ENCODE measurements at places on chromosomes 12 and 14. TPM values are rescaled to one million over a fixed set of nuclear protein-coding genes. Genes with fewer than 3 reads are reported as not detected.

RNASE7 gene
- 1.2 TPM for total RNA-seq

DNA sequence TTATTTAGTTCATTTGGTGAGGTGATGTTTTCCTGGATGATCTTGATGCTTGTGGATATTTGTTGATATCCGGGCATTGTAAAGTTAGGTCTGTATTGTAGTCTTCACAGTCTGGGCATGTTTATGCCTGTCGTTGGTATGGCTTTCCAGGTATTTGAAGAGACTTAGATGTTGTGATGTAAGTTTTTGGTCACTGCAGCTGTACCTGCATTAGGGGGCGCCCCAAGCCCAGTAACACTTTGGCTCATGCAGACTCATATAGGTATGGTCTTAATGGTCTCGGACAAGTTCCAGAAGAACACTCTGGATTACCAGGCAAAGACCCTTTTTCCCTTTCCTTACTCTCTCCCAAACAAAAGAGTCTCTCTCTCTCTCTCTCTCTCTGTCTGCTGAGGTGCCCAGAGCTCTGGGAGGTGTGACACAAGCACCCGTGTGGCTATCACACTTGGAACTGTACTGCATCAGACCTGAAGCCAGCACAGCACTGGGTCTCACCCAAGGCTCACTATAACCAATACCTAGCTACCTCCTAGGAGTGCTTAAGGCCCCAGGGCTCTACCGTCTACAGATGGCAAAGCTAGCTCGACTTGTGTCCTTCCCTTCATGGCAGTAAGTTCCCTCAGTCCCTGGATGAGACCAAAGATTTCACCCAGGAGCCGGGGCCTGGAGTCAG is 425.8 kb upstream of the ATXN7L3B start:
- DNase-seq: peak; percentile 14

DNA sequence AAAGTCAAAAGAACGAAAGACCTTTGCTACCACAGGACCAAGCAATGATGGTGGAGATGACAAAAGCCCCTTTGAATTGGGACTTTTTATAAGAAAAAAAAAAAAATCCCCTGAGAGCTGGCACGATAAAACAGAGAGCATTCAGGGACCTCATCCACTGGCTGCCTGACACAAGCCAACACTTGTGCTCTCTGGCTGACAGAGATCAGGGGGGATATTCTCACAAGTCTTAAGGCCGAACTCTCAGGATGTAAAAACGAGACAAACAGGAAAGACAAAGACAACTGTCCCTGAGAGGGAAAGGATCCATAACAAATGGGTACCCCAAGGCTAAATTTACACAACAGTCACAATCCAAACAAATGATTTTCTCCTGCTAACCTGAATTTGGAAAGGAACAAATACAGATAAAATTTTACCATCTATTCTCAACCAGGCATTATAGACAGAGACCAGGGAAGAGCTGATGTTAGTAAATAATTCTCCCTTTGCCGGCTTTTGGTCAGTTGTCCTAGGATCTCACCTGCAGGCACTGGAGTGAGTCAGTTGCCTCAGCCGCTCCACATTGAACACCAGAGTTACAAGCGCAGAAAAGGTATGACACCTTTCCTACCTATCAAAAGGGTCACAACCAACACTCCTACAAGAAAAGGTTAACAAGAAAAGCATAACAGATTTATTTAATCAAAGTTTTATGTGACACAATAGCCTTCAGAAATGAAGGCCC is 37.9 kb upstream of the GARIN6 start:
- peak; percentile 5 for DNase-seq

TAS2R10 gene
- 2.8 TPM for total RNA-seq

DNA sequence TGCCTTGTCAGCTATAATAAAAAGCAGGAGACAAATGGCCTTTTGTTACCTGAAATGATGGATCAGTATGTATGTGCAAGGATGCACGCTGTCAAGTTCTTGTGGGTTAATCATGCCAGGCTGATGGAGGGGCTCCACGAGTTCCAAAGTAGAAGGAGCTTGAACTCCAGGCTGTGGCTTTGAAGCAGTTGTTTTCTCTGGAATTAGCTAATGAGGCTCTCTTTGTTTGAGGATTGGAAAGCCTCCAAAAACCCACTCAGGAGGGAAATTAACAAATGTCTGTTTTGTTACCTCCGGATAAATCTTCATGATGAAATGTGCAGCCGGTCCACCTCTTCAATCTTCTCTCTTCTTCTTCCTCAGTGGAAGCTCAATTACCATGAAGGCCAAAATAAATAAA is 605.5 kb downstream of the DIO2 start:
- DNase-seq: peak; percentile 47

GRCh38 chr12:18631339-18631738 is 106.5 kb downstream of the PLCZ1 start:
- DNase-seq: no peak

OLR1 gene
- total RNA-seq: 1.2 TPM

DNA sequence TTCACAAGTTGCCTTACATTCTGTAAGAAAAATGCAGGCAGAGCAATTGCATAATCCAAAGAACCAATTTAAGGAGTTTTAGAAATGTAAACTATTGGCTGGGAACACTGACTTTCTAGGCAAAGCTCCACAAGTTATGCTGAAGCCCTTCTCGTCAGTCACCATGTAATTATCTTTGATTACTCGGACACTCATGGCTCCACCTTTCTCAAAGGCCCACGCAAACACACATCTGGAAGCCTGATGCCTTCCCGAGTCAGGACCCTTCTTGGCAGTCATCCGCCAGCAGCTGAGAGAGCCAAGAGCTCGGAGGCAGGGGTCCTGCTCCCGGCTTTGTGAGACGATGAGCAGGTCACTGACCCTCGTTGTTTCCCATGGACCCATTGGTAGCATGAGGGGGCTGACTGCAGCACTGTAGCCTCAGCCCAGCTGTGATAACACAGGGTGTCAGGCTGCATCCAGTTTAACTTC is 202.2 kb downstream of the TMEM132D start:
- DNase-seq: peak; percentile 78

AHNAK2 gene
- total RNA-seq: 51.0 TPM

GRCh38 chr12:2605301-2605700 is 189.5 kb upstream of the FKBP4 start:
- no peak for DNase-seq

TAS2R14 gene
- total RNA-seq: 9.1 TPM

- DNase-seq: no peak
These were observed 21.0 kb upstream of the RNASE2 start for GRCh38 chr14:20934148-20934762.

GRCh38 chr12:92468358-92469020 is 234.3 kb upstream of the PLEKHG7 start:
- no peak for DNase-seq

GRCh38 chr14:75213172-75213571 is 36.8 kb upstream of the TMED10 start:
- no peak for DNase-seq

GLT1D1 gene
- 1.8 TPM for total RNA-seq

- DNase-seq: peak; percentile 48
These were observed 19.9 kb upstream of the MSI1 start for GRCh38 chr12:120388691-120389481.

DNA sequence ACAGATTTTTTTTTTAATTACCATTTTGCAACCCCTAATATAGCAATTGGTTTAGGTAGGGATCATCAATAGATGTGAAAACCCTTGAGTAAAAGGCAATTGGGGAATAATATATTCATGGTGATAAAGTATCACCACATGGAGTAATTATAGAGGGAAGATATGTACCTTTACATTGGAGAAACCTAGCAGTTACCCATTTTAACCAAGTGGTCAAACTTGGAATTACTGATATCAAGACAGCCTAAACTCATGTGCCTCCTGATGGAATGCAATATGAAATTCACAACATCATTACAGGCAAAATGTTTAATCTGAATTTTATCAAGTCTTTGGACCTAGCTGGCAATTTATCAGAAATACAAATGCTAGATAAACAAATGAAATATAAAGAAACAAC is 6.7 kb upstream of the SLC10A1 start:
- DNase-seq: no peak

GRCh38 chr14:22488522-22489243 is 100.3 kb downstream of the DAD1 start:
- DNase-seq: no peak

GRCh38 chr12:6528539-6529235 is 5.6 kb upstream of the GAPDH start:
- DNase-seq: no peak

DNA sequence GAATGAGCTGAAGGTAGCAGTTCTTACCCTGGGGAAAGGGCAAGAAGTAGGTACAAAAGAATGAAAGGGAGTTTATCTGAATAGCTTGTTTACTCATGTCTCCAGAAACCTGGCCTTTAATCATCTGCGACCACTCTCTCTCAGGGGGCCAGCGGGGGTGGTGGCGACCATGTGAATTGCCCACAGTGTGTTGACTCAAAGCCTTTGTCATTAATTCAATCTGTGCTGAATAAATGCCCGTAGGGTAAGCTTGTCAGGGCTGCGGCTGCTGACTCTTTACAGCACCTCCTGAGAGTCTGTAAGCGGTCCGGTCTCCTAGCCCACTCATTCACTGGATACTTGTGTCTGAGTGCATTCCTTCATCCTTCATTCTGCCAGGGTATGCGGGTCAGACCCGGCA is 874.4 kb downstream of the SLC6A15 start:
- DNase-seq: no peak

DNA sequence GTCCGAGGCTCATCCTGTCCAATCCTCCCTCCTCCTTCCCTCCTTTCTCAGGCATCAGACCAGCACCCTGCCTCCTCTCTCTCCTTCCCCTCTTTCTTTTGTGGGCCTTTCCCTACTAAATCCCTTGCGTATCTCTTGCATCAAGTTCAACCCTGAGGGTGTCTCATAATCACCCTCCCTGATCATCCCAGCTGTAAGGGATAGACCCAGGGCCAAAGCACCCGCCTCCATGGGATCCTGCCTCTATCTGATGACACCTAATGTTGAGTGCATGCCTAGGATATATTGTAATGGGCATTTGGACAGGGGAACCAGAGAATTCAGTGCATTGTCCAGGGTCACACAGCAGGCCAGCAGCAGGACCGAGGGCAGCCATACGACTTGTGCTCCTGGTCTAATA is 84.9 kb downstream of the PHETA1 start:
- DNase-seq: no peak

DNA sequence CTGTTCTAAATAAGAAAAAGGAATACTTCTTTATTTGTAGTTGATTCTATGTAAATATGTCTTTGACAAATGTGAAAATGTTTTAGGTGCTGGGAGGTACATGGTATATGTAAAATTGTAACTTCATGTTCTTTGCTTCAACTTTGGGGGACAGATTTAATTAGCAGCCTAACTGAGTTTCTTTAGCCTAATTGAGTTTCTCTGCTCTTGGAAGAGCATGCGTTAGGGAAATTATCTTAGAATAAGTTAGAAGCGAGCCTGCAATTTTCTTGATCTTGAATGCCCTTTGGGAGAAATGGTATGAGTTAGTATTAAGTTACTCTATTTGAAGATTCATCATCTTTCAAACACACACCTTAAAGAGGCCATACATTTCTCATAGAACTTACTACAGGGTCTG is 194.3 kb downstream of the AEBP2 start:
- no peak for DNase-seq

DNA sequence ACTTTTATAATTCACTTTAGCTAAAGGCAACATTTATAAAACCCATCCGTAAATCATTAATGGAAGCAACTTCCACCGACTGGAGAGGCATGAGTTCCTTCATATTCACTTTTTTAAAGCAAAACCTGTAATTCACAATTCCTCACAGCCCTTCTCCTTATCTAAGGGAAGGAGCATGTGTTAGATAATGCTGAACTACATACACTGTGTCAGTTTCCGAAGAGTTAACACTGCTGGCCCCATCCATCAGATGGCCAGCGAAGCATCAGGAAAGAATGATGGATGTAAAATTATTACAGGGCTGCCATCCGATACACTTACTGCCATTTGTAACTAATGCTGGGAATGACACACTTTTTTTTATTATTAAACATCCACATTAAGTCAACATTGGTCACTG is 392.8 kb downstream of the SOX5 start:
- DNase-seq: no peak

EFS gene
- total RNA-seq: 28.2 TPM

CCDC198 gene
- not detected for total RNA-seq

SERPINA5 gene
- not detected for total RNA-seq

DNA sequence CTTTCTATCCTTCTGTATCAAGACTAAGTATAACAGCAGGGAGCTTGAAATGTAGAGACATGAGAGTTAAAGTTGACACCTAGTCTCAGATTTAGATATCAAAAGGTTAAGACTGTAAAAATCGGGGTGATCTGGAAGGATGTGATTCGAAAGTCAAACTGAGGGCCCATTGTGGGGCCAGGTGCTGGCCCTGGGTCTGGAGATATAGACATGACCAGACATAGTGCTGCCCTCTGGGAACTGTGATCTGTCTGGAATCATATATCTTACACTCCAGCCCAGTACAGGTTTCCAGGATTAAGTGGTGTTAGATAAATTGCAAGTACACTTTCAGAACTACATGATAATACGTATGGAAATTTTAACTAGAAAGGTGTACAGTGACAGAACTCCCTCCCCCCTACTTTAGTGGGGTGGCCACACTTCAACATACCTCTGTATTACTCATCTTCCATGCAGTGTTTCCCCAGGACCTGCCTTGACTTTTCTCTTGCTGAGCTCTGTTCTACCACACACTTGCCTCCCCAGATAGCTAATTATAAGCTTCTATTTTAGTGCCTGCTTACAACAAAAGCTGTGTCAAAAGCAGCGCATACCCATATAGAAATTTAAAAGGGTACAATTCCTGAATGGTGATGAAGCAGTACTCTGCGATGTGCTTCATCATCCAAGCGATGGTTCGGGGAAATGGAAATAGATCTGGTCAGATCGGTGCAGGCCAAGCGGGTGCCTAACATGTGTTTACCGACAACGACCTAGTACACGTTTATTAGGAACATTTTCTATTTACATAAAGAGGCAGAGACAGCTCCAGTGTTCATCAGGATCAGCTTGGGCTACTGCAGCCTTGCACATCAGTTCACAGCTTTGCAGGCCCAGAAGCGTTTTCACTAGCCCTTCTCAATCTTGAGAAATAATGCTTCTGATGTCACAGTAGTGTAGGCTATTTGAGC is 68.7 kb downstream of the ARF6 start:
- DNase-seq: no peak

KRT74 gene
- 0.10 TPM for total RNA-seq

GRCh38 chr14:51727526-51727925 is 75.8 kb downstream of the FRMD6 start:
- no peak for DNase-seq

- DNase-seq: no peak
These were observed 5.6 kb downstream of the CHFR start for GRCh38 chr12:132881818-132882217.

GRCh38 chr14:24966579-24966964 is 83.4 kb downstream of the STXBP6 start:
- DNase-seq: no peak
